ENCODE measurements at places on chromosomes 16 and 17.
A peak's percentile ranks its signal among the peaks of the same experiment; 100 is the strongest.

DNA sequence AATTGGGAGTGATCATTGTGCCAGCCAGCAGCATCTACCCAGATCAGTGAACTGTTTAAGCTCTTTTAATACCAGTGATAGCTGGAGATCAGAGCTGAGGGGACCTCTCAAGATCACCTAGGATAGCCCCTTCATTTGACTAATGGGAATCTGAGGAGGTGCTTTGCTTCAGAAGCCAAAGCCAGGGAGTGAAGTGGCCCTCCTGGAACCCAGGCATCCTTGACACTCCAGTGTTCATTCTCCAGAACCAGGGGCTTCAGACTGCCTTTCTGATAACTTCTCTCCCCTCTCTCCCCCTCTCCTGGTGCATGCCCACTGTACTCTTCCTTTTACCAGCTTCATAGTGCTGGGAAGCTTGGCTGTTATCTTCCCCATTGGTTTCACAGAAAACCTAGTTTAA lies 48.0 kb upstream of the SLC12A3 start:
- no peak for DNase-seq

- DNase-seq, result no peak
These were observed 581 bp downstream of the SNRNP25 start for GRCh38 chr16:54237-54581.

- no peak for DNase-seq
These were observed 9.6 kb upstream of the SPN start for GRCh38 chr16:29653471-29653870.

DNA sequence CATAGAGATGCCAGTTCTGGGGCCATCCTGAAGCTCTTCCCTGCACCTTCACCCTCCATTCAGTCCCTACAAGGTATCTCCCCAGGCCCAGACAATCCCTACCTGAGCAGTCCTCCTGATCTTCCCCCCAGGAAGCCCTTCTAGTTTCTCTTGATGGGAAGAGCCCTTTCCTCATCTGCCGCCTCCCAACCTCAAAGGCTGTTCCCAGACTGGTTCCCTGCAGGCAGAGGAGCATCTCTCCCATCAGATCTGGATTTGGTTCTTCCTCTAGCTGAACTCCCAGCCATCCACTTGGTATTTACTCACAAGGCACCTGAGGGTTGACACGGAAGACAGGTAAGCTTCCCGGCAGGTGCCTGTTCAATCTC lies 24.6 kb upstream of the PHB1 start:
- no peak for DNase-seq

GRCh38 chr17:41647038-41647813 lies 22.9 kb upstream of the KRT17 start:
- DNase-seq, result no peak

- DNase-seq, result no peak
These were observed 87.0 kb upstream of the HS3ST3A1 start for GRCh38 chr17:13688716-13689115.

DNA sequence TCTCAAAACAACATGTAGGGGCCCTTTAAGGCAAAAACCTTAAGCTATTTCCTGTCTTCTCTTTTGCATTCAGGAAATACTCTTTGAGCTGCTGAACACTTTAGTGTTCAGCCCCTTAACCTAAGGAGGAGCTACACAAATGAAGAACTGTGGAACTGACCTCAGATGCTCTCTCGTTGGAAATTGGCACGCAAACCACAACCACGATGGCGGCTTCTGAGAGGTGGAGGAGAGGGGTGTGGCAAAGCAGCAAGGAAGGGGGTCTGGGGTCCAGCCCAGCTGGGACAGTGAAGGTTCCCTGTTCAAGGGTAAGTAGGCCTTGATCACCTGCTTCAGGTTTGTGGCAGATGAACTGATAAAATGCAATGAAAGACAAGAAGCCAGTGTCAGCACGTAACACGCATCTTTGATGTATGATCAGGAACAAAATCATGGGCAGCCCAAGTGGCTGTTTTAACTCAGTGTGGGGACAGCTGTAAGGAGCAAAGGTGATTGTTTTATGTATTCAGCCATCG lies 291.6 kb upstream of the TNRC6C start:
- peak; percentile 40 for DNase-seq

DNA sequence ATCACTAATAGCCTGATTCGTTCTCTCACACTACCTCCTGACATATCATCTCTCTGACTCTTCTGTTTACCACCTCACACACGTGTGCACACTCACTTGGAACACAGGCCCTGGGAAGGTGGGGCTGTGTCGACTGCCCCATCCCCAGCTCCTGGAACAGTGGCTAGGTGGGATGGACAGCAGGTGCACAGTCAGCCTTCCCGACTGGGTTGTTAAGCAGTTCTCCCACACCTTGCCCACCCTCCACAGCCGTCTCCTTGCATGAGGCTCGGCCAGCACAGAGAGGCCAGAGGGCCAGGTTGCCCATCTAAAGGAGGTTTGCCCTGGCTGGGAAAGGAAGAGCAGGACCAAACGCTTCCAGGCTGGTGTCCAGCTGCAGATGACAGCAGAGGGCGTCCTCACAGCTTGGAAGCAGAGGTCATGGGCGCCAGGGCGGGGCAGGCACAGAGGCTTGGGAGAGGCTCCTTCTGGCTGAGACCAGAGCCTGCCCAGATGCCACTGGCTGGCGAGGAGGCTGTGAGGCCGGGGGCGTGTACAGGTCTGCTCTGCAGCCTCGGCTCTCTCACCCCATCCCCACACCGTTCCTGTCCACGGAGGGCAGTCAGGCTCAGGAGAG lies 92.8 kb downstream of the AMFR start:
- no peak for DNase-seq

Measured in activated T-cell treated with anti-CD3 and anti-CD28 coated beads for 1 hour (primary cell).